ENCODE measurements at places on chromosomes 4 and X. TPM values are rescaled to one million over a fixed set of nuclear protein-coding genes. Genes with fewer than 3 reads are reported as not detected.

FAM199X gene
- 21.5 TPM for total RNA-seq

NHSL2 gene
- 0.26 TPM for total RNA-seq

STEEP1 gene
- 30.2 TPM for total RNA-seq

NEUROG2 gene
- total RNA-seq, result not detected

FGFBP1 gene
- not detected for total RNA-seq

CT47B1 gene
- total RNA-seq, result not detected

NUP62CL gene
- 0.22 TPM for total RNA-seq

TREX2 gene
- total RNA-seq, result 1.3 TPM

SLITRK4 gene
- total RNA-seq, result under 0.01 TPM

NKRF gene
- total RNA-seq, result 6.1 TPM

DMP1 gene
- total RNA-seq, result not detected

FREM3 gene
- total RNA-seq, result not detected

GPRASP3 gene
- total RNA-seq, result 8.9 TPM

MTMR8 gene
- total RNA-seq, result 1.7 TPM

PFKFB1 gene
- total RNA-seq, result 0.13 TPM

F9 gene
- total RNA-seq, result not detected

SYN1 gene
- total RNA-seq, result 0.11 TPM

CT45A10 gene
- total RNA-seq, result not detected

PLS3 gene
- total RNA-seq, result 253 TPM

MAGEC1 gene
- total RNA-seq, result not detected

AGTR2 gene
- total RNA-seq, result not detected
